ENCODE measurements at places on chromosomes 2 and 18.
A peak's percentile ranks its signal among the peaks of the same experiment; 100 is the strongest.

GRCh38 chr2:59986511-59986910, 566.9 kb downstream of the BCL11A start:
- DNase-seq, result no peak

- no peak for DNase-seq
Observed at GRCh38 chr2:182372661-182373060, 54.2 kb downstream of the PDE1A start.

DNA sequence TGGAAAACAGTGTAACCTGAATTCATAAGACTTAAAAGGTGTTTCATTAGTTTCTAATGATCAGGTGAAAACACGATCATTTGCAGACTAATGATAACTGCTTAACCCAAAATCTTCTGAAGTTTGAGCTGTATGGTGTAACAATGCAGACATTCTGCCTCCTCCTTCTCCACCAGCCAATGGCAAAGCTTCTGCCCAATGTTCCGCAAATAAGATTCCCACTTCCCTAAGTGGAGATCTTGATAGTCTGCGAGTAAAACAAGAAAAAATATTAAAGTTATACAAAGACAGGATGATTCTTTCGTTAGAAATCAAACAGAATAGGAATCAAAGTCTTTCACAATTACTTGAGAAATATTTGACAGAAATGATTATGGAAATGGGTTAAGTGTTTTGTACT, 8.1 kb downstream of the C2orf42 start:
- DNase-seq, result no peak

GRCh38 chr2:37645362-37645761, 26.1 kb downstream of the CDC42EP3 start:
- peak; percentile 21 for DNase-seq

DNA sequence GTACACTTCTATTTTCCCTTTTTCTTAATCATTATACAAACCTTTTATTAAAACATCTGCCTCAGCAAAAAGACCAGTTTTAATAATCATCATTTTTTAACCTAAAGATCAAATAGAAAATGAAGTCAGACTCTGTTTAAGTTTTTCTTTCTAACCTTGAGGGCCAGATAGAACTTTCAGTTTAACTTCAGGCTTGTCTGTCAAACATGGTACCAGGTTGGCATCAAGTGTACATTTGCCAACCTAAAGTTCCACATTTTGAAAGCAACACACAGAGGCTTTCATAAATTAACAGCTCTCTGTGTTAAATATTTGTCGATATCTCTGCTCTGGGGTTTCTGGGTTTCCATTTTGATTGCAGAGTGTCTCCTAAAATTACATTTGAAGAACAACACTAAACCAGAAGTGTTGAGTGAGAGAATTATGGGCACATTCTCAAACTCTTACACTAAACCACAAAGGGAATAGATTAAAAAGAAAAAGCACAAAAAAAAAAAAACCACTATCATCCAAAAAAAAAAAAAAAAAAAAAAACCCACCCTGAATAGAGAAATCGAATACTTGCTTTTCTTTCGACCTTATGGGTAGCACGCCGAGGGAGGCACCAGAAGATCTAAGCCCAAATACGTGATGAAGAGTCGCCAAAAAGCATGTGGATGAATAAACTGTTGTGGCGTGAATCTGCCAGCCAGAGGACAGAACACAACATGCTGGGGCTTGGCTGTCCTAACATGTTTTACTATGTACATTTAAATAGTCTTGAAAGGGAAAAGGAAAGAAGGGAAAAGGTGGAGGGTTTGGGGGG, 166.2 kb downstream of the TCF4 start:
- no peak for DNase-seq

- DNase-seq, result no peak
Observed at GRCh38 chr2:66633631-66634030, 198.7 kb downstream of the MEIS1 start.

GRCh38 chr2:134610871-134611270, 107.9 kb downstream of the TMEM163 start:
- no peak for DNase-seq
